Activated CD8-positive, alpha-beta memory T cell treated with anti-CD3 and anti-CD28 coated beads for 1 hour (primary cell): ENCODE measurements at places on chromosomes 12 and 14.

DNA sequence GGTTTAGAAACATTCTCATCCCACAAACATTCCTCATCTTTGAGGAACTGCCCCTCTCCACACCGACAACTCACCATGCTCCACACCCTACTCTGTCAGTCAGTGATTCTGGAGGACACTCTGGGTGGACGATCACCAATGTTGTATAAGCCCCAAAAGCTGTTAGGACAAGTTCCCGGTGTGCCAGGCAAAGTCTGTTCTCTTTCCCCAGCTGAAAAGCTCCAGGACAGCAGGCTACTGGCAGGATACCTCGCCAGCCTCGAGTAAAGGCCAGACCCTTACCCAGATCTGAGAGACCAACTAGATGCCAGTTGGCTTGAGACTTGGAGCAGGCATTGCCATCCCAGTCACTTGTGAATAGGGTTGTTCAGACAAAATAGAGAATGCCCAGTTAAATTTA, 12.0 kb downstream of the KRT5 start:
- no peak for DNase-seq

GRCh38 chr12:116736962-116737773, 701 bp downstream of the SPRING1 start:
- no peak for DNase-seq

DNA sequence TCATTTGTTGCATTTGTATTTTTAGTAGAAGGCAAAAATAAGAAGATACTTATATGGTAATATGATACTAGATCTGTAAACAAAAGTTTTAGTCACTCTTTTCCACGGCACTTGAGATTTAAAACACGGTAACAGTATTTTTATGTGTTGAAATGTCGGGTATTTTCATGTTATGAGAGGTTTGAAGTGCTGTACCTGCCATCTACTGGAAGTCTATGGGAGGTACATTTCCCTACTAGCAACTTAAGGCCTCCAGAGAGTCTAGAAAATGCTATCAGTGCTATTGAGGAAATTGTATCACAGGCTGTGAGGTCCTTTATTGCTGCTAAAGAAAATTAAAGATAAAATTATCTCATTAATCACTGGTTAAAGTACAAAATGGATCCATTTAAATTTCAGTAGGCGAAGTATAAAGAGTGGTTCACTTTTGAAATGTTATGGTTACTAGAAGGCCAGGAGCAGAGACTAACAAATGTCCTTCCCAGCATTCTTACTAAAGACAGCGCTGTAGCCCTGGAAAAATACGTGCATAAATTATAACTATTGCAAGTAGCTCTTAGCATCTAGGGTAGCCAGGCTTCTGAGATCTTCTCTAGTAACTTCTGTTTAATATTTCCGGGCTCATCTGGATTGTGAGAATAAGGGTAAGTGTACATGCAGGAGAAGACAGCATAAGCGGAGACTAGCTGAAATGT, 77.6 kb upstream of the PRKD1 start:
- no peak for DNase-seq

DNA sequence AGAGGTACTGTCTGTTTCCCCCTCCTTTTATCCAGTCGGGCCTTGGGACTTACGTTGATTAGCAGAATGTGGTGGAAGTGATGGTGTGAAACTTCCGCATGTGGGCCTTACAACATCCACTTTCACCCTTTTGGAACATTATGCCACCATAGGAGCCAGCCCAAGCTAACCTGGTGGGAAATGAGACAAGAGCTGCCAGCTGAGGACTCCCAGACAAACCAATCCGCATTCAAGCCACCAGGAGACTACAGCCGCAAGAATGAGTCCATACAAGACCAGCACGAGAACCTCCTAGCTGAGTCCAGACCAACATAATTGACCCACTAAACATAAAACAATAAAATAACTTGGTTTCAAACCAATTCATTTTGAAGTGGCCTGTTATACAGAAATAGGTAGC, 9.1 kb upstream of the PTGER2 start:
- no peak for DNase-seq

GRCh38 chr12:9405886-9406563, 197.8 kb upstream of the PZP start:
- DNase-seq, result no peak

DNA sequence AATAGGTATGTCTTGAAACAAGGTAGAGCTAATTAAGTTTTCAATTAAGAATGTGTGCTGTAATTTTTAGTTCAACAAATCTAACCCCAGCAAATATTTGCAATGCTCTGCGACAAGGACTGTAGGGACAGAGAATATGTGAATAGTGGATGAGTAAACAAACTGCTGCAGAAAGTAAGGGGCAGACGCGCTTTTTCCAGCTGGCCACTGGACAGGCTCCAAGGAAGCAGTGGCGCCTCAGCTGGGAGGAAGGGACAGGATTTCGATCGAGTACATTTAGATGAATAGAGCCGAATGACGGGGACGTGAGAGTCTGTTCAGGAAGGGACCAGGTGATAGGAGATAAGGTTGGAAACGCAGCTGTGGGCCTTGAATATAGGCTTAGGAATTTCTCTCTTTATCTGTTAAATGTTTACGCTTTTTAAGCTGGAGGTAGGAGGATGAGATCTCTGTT, 69.3 kb downstream of the ELK3 start:
- no peak for DNase-seq

DNA sequence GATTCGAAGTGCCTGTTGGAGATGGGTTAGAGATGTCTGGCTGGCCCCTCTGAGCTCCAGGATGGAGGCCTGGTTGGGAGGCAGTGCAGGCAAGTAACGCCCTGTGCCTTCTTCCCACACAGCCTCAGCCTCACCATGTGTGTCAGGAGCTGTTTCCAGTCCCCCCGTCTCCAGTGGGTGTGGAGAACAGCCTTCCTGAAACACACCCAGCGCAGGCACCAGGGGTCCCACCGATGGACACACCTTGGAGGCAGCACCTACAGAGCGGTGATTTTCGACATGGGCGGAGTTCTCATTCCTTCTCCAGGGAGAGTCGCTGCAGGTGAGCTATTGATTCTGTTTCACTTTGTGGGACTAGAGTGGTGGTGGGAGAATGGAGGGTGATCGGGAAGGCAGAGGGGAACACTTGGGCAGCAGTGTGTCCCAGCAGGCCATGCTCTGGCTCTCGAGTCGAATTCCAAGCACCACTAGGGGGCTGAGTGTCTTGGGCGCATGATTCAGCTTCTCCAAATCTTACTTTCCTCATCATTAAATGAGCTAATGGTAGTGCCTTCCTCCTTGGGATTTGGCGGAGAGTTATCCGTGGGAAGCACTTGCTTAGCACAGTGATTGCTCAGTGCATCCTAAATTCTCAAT, 6.8 kb downstream of the ACAD10 start:
- no peak for DNase-seq

DNA sequence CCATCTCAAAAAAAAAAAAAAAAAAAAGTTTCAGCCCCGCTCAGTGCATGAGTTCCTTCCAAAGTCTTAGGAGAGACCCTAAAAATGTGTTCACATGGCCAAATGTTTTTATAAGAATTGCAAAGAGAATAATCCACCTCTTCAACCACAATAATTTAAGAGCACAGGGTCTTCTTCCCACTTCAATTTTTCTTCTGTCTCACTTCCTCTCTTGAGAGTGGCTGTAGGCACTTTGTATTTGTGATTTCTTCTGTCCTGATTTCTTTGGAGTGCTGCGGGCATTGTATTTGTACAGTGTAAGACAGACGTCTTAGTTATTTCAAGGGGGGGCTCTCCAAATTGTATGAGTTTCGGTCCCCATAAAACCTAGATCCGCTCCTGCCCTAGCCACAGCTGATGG, 58.3 kb downstream of the C12orf56 start:
- no peak for DNase-seq

- DNase-seq, result no peak
Observed at GRCh38 chr12:51377099-51377984, 13.9 kb downstream of the GALNT6 start.

DNA sequence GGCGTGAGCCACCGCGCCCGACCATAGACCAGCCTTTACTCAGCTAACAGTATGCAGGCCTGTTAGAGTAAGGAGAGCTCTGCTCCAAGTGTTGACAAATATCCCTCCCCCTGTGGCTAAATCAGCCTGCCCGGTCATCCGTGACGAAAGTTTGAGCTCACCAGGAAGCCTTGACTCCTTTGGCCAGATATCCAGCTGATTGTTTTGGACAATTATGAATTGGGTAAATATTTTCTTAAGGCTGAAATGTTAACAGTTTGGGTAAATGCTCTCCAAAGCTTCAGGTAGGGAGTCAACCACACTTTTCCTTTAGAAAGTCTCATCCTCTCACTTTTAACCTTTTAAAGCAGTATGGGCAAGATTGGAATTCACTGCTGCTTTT, 157.9 kb downstream of the PAWR start:
- no peak for DNase-seq

- DNase-seq, result no peak
Observed at GRCh38 chr12:24746006-24746671, 202.8 kb downstream of the BCAT1 start.

- DNase-seq, result no peak
Observed at GRCh38 chr14:86299994-86300393, 770.0 kb downstream of the FLRT2 start.

DNA sequence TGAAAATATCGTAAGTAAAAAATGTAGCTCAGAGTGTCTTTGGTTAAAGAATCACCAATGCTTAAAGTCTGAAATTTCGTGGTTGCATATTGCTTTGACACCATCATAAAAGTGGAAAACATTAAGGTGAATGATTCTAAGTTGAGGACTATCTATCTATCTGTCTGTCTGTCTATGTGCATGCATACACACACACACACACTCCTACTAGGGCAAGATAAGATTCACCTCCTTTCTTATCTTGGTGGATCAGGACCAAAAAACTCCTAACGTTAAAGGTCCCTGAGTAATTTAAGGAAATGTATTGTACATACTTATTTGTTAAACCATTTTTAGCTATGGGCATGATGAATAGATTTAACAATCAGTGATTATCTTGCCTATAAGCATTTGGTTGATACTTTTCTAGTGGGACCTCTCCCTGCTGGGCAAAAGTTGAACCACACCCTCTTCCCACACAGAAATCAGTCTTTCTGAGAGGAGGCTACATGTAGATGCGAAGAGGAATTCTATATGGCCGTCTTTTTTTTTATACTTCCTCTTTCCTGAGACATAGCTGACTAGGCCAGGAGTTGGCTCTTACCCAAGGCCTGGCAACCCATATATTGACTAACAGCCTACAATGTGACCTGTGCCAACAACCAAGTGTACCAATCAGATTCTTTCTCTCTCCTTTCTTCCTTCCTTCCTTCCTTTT, 19.3 kb upstream of the LLPH start:
- no peak for DNase-seq

GRCh38 chr14:90721619-90722305, 94.5 kb downstream of the TTC7B start:
- no peak for DNase-seq

GRCh38 chr14:98408713-98409112, 863.3 kb downstream of the BCL11B start:
- no peak for DNase-seq

GRCh38 chr12:30822385-30823155, 67.8 kb upstream of the CAPRIN2 start:
- peak; percentile 4 for DNase-seq
